ENCODE measurements at places on chromosomes 1 and 21.

DNA sequence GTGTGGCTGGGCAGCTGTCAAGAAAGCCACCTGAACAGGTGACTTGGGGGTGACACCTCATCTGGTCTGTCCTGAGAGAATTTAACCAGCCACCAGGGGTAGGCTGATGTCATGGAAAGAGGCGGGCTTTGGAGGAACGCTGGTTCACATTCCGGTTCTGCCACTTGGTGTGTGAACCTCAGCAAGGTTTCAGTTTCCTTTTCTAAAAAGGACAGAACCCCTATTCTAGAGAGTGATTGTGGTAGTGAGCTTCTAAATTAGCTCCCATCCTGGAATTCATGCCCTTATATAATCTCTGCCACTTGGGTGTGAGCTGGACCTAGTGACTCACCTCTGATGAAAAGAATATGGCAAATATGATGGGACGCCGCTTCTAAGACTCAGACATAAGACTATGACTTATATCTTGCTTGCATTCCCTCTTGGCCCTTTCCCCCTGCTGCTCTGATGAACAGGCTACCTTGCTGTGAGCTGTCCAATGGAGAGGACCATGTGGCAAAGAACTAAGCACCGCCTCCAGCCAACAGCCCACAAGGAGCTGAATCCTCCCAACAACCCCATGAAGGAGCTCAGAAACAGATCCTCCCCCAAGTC, 332.1 kb downstream of the RRAGC start:
- DNase-seq, result no peak

DNA sequence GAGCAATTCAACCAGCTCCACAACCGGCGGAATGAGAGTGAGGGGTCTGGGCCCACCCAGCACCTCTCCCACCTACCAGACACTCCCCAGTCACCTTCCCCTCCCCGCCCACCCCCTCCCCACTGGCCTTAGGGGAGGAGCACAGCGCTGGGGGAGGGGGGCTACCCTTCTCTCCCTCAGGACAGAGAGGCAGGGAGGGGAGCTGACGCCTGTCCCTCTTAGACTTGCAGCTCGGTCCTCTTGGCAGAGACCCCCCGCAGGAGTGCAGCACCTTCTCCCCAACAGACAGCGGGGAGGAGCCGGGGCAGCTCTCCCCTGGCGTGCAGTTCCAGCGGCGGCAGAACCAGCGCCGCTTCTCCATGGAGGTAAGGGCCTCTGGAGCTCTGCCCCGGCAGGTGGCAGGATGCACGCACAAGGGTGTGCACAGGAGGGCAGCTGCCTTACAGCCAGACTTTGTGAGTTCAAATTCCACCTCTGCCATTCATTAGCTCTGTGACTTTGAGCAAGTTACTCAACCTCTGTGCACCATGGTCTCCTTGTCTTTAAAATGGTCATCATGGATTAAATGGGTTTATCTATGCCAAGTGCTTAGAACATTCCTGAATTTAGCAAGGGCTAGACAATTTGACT, 18.9 kb downstream of the CDK18 start:
- no peak for DNase-seq

DNA sequence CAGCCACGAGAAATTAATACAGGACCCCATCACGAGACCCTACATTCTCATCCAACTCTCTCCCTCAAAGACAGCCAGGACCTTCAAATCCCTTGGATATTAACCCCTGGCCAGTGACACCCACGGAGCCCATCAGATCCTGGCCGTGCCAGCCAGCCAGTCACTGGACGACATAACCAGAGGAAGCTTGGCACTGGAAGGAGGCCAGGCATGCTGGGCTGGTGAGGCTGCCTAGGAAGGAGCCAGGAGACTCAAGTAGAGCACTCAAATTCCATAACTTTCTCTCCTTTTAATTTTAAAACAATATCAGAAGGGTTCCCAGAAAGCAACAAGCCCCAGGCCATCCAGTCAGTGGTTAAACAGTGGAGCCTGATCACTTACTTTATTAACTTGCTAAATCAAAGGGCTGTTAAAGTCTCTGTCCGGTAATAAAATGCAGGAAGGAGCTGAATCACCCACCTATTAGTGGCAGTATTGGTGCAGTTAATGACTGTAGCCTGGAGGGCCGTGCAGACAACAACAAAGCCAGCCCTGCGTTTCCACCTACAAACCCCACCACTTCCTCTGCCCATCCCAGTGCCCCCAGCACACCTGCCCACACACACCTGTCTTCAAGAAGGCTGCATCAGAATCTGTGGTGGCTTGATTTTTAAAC, 78.0 kb downstream of the HIVEP3 start:
- no peak for DNase-seq

GRCh38 chr1:224433041-224433691, 1.4 kb downstream of the WDR26 start:
- no peak for DNase-seq

GRCh38 chr1:43716559-43717281, 9.4 kb downstream of the ST3GAL3 start:
- no peak for DNase-seq

- no peak for DNase-seq
Observed at GRCh38 chr1:100597061-100597741, 59.3 kb downstream of the GPR88 start.

DNA sequence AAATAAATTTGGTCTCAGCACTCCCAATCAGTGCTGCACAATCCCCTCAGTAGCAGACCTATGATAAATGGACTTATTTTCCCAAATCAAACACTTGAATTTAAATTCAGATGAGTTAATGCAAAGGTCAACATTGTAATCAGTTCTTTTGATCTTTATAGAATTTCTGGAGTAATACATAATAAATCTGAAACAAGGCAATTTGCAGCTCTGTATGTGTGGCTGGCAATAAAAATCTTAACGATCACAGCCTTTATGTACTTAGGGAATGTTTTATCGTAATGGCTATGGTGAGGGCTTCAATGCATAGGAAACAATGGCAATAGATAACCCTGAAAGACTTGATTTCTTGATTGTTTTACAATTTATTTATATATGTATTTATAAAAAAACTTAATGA, 91.4 kb downstream of the GPATCH2 start:
- DNase-seq, result no peak

DNA sequence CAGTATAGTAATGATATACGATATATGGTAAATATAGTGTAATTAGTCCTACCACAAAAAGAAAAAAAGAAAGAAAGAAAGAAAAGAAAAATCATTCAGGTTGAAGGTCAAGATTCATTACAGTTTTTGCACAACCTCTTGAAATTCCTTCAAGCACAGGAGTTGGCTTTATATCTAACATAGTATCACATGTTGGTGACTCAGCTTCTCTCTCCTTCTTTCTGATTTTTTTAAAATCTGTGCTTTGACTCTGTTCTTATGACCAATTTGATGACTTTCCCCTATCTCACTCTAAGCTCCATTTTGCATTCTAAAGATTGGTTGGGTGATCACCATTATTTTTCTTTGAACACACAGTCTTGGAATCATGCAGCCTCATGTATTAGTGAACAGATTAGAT, 148.2 kb upstream of the COL11A1 start:
- DNase-seq, result no peak

DNA sequence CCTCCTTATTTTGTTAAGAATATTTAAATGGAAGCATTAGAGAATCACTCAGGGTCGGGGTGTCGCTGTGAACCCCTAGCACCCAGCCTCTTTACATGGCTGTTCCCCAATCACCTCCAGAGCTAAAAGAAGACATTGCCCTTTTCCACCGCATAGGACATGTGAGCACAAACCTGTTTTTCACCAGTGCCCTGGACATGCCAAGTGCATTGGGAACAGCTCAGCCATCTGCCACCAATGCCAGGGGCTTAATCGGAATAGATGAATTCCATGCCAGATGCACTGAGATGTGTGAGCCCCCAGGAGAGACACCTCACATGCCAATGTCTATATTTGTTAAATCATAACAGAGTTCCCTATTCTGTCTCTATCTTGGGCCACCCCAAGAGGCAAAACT, 33.3 kb downstream of the EIF2D start:
- DNase-seq, result no peak

- DNase-seq, result no peak
Observed at GRCh38 chr1:240572328-240572727, 39.6 kb downstream of the GREM2 start.

Data from cerebellar nuclear complex (tissue), 1 donor.